ENCODE measurements at places on chromosomes 6 and 20.

DNA sequence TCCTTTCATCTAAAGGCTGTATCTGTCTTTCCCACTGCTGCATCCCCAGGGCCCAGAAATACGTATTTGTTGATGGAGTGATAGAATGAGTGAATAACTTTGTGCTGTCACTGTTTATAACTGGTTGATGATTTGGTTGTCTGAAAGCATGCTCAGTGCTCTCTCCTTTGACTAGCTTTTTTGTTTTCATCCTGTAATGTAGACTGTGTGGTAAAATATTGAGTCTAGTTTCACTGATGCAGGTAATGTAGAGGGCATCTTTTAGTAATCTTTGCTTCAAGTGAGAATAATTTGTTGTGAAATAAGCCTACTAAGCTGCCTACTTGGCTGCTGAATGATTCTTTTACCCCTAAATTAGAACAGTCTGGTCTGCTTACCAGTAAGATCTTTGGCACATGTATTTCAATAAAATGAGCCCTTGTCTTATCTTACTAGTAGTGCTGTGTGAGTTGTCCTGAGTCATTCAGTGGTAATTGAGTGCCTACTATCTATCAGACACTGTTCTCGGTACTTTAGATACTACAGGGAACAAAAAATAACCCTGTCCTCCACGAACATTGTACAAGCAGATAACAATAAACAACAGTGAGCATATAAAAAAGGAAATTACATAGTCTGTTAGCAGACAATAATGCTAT is 39.9 kb downstream of the MAPK14 start:
- no peak for DNase-seq

- no peak for DNase-seq
Measured at GRCh38 chr6:166420351-166420750, 37.6 kb upstream of the MPC1 start.

DNA sequence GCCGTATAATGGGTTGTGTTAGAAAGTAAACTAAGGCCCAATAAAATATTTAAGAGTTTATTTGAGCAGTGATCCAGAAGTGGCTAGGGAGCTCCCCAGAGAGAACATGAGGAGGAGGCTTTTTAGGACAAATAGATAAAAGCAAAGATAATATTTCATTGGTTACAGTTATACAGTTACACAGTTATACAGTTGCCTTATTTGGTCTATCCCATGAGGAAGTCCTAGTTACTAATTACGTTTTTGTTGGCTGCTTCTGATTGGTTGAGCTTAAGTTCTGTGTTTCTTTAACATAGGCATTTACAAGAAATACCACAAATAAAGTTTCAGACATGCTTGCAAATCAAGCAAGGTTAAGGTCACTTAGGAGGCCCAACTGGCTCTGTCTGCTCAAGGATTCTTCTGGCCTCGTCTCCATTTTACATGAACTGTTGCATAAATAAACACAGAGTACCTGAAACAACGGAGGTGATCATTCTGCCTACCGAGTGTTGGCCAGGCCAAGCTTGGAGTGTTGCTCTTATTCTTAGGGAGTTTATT is 7.0 kb downstream of the UBD start:
- no peak for DNase-seq

DNA sequence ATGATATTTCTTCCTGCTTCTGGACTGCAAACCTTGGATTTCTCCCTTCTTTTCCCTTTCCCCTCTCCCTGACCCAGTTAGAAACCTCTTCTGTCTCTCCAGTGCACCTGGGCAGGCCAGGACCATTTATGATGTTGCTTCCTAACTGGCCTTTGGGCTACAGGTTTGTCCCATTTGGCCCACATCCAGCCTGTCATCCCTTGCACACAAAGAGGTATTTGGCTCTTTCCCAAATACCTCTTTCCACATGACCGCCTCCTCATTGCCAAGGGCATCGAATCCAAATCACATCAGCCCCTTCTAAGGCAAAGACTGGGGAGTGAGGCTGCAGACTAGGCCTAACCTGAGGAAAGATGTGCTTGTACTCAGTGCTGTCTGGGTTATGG is 13.6 kb downstream of the FGD2 start:
- peak; percentile 78 for DNase-seq

GRCh38 chr6:100925749-100926148 is 44.6 kb upstream of the ASCC3 start:
- no peak for DNase-seq

DNA sequence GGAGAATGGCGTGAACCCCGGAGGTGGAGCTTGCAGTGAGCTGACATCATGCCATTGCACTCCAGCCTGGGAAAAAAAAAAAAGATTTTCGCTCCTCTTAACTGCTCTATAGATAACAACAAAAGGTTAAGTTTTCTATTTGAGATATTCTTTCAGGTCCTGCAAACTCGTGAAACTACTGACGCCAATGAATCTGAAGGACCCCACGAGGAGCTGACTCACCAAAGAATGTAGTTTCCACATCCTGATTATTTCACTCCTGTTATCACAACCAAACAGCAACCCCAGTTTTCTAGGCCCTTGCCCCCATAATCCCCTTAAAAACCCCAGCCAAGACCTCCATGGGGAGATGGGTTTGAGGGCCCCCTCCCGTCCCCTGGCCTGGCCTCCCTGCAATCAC is 58.7 kb downstream of the OTOR start:
- no peak for DNase-seq

DNA sequence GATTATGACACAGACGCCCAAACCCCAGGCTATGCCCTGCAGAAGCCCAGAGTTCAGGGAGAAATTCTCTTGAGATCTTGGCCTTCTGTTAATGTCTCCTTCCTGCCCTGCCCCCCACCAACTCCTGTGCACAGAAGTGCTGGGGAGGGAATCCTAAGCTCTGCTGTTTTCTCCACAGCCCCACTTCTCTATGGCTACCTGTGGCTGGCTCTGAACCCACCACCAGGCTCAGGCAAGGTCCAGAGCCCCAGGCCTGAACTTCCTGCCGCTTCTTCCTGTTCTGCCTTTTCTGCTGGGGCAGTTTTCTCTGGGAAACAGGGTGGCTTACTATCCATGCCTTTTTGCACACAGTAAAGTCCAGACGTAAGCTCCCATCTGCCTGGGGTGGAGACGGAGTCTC is 77.5 kb upstream of the NNAT start:
- no peak for DNase-seq

GRCh38 chr20:10134176-10134575 is 84.5 kb upstream of the SNAP25 start:
- DNase-seq = no peak

Measured in NCI-H2081 (cell line).